Activated naive CD4-positive, alpha-beta T cell treated with anti-CD3 and anti-CD28 coated beads for 36 hours (primary cell): ENCODE measurements at places on chromosomes 11 and 22.
A peak's percentile ranks its signal among the peaks of the same experiment; 100 is the strongest.

DNA sequence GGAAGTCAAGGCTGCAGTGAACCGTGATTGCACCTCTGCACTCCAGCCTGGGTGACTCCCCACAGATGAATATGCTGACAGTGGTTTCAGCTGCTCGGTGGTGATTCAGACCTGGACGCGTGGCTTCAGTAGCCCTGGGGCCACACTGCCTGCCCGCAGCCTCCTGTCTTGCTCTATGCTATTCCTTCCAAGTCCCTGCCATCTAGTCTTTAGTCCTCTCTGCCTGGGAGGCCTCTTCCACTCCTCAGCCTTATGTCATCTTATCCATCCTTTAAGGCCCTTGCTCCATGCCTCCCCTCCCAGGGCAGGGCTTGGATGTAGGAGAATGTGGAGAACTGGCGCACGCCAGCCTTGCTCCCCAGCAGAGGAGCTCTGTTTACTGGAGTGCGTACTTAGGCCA, 23.0 kb downstream of the YDJC start:
- DNase-seq = no peak

- DNase-seq = no peak
These were observed 66.8 kb downstream of the LRP5 start for GRCh38 chr11:68379206-68379605.

GRCh38 chr11:60918251-60918938, 4.4 kb downstream of the TMEM109 start:
- DNase-seq = peak; percentile 26

- no peak for DNase-seq
These were observed at the start of gene KCNJ5 for GRCh38 chr11:128890543-128891368. Gene KCNJ5 (plus strand): TSS chr11:128891356. CDS start chr11:128911274, 19,918 bp downstream.

DNA sequence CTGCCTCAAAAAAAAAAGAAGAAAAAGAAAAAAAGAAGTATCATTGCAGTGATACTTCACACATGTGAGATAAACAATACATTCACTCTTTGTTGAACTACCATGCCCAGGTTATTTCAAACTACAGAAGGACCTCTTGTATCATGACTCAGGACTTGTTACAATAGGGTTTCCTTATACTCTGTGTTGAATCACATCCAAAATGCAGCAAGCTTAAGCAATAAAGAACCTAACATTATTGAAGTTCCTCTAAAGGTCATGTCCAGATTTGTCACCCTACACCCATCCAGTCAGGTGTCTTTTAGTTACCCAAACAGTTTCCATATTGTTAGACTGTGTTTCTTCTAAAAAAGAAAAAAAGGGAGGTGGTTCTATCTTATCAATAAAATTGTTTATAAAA, 26.9 kb upstream of the ALKBH3 start:
- no peak for DNase-seq

DNA sequence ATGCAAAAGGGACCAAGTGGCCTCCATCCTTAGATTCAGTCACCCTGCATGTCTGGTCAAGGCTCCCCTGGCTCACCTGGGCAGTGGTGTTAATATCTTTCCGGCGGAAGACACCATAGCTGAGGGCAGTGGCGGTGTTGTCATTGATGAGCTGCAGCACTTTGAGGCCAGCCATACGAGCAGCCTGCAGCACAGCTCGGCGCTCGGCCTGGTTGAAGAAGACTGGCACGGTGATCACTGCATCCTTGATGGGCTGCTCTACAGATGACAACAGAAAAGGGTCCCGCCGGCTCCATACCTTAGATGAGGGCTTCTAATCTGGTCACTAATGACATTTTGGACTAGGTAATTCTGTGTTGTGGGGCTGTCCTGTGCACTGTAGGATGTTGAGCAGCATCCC, 2.6 kb downstream of the HYOU1 start:
- DNase-seq = no peak

DNA sequence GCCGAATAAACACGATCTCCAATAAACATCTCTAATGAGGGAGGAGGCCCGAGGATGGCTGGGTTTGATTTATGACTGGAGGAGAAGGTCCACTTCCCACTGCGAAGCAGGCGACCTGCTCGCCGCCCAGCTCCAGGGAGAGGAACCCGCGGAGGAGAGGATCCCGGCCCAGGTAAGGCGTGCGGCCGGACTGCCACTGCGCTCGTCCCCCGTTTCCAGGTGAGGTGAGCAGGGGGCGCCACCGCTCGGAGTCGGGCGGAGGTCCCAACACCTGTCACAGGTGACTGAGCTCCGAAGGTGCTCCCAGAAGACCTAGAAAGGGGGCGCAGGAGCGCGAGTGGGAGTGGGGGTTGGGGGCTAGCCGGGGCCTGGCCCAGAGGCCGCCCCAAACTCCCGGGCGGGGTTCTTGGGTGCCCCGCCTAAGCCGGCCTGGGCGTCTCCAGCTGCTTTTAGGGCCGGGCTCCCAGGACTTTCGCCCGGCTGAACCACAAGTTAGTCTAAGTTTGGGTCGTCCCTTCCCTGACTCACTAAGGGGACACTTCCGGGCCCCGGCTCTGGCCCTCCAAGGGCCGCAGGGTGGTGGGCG, 5.4 kb upstream of the PAX6 start:
- no peak for DNase-seq

- no peak for DNase-seq
These were observed at the start of gene TCN1 for GRCh38 chr11:59866397-59866796. Gene TCN1 (minus strand): TSS chr11:59866487. CDS start chr11:59866470, 17 bp downstream.

DNA sequence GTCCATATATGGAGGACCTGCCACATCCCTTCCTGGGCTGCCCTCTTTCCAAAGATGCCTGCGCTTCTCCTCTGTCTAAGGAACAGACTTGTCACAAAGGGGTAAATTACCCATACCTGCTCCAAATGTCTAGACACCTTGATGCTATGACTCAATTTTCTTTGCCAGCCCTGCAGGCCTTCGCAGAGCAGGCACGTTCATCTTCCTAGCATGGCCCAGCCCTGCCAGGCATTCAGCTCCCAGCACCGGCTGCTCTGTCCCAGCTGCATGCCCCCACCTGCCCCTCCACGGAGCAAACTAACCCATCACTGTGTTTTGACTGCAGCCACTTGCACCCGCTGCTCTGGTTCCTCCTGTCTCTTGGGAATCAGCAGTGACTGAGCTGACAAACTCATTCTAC, 526.1 kb downstream of the MIAT start:
- no peak for DNase-seq

DNA sequence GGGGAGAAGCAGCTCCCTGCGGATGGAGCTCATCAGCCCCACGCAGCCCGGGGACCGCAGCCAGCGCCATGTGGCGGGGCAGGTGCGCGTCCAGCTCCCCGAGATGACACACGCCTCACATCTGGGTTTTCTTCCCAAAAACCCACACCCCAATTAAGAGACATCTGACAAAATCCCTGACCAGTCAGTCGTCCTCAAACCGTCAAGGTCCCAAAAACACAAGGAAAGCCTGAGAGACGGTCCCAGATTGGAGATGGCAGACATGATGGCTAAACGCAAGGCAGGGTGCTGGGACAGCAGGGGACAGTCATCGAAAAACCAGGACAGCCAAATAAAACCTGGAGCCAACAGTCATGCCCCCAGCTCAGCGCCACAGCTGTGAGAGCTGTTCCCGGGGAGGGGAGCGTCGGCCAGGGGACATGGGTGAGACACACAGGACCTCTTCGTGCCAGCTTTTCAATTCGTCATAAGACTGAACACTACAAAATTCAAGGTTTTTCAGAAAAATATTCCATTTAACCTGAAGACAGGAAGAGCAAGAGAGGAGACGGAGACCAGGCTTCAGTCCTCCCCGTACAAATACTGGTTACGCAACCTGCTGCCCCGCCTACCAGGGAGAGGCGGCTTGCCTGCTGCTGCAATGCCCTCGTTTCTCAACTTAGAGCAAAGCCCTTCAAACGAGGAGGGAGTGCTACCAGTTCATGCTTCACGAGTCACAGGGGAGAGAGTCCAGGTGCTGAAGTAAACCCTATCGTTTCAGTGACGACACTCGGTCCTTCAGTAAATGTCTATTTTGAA, 10.5 kb downstream of the TOLLIP start:
- no peak for DNase-seq

GRCh38 chr11:124872280-124872679, 7.0 kb downstream of the ROBO3 start:
- DNase-seq = no peak

DNA sequence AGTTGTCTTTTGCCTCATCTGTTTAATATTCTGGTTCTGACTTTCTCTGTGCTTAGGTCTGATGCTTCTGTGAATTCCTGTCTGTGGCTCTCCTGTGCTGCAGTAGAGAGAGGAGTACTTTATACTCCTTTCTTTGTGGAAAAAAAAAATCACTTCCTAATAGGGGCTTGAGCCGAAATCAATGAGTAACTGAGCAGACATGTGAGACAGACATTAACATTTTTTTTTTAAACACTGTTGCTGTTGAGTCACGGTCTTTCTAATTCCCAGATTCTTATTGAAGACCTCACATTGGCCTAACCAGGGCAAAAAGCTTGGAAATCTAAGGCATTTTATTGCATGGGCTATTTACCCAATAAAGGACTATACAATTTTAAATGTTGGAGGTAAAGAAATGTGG, 86.1 kb downstream of the GRM5 start:
- no peak for DNase-seq

GRCh38 chr22:42431401-42432019, 693 bp downstream of the NFAM1 start:
- no peak for DNase-seq

DNA sequence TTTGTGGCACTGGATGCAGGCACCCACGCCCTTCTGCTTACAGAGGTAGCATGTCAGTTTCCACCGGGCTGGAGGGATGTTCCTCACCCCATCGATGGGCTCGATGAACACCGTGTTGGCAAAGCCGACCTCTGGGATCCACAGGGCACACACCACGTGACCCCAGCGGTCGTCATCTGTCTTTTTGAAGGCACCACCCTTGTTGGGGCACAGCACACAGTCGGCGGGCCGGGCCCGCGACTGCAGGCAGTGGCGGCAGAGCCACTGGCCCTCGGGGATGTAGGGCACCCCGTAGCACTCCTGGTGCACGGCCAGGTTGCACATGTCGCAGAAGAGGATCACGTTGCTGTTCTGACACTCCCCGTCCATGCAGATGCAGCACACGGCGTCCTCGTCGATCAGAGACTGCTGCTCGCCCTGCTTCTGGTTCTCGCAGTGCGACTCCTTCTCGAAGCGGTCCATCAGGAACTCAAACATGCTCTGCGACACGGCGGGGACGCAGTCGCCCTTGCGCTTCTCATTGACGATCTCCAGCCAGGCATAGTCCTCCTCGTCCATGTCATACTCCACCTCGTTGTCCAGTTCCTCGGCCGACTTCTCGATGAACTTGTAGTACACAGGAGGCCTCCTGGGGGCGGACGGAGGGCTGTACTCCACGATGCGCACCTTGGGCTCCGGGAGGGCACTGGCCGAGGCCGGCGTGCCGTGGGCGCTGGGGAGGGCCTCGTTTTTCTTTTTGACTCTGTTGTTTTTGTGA, 4.2 kb downstream of the BRD1 start:
- DNase-seq = no peak

GRCh38 chr11:125052047-125052446, 11.1 kb upstream of the SLC37A2 start:
- DNase-seq = no peak

DNA sequence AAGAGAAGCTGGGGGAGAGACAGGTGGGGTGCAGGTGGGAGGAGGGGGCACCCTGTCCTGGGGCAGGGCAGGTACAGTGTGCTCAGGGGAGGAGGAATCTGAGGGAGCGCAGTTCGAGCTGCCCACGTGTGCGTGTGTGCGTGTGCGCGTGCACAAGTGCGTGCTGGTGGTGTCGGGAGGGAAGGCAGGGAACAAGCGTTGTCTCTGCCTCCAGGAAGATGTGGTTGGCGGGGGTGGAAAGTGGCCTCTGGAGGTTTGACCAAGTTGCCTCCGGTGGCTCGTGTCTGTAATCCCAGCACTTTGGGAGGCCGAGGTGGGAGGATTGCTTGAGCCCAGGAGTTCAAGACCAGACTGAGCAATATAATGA, 49.9 kb upstream of the THY1 start:
- no peak for DNase-seq

- DNase-seq = no peak
These were observed 18.4 kb downstream of the RTL6 start for GRCh38 chr22:44479662-44480061.
